ENCODE measurements at places on chromosomes 13 and 19. TPM values are rescaled to one million over a fixed set of nuclear protein-coding genes. Genes with fewer than 3 reads are reported as not detected.

FGF9 gene
- not detected for total RNA-seq

FGF22 gene
- 0.30 TPM for total RNA-seq

ZNF615 gene
- 29.6 TPM for total RNA-seq

TNFRSF19 gene
- 10.7 TPM for total RNA-seq

RAB11B gene
- 54.2 TPM for total RNA-seq

PGLYRP1 gene
- total RNA-seq: not detected

CLDN10 gene
- 0.44 TPM for total RNA-seq

UTP14C gene
- total RNA-seq: 21.6 TPM

RGL3 gene
- total RNA-seq: 5.7 TPM
